ENCODE measurements at places on chromosomes 7 and 10.

GRCh38 chr10:69480068-69480412 lies 28.8 kb downstream of the TSPAN15 start:
- no peak for DNase-seq

DNA sequence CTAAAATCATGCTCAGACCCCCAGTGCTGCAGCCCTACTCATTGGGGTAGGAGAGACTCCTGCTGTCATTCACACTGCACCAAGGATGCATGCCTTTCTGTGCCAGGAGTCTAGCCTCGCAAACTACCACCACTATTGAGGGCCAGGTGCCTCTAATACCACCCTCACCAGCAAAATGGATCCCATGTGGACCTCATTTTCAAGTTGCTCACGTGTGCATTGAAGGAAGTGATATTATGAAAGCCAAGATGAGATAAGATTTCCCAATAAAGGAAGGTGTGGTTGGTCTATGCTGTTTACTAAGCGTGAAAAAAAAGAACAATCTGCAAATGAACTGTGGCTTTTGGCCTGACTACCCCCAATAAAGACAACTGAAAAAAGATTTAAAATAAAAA lies 7.2 kb upstream of the LAMTOR4 start:
- no peak for DNase-seq

DNA sequence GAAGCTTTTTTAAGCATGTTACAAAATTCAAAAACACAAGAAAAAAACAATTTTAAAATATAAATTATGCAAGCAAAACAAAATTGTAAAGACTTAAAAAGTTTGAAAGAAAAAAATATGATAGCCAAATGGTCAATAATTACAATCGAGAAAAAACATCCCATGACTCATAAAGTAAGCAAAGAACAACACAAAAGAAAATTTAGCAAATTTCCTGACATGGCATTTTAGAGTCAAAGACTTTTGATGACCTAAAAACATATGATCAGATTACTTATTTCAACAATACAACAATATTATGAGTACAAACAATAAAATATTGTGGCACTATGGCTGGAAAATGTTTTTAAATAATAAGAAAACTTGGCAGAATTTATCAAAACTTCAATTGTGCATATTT lies 312.1 kb upstream of the MEOX2 start:
- no peak for DNase-seq

- DNase-seq, result no peak
Measured at GRCh38 chr10:28111712-28112111, 112.8 kb upstream of the ODAD2 start.

GRCh38 chr10:101779544-101780186 lies 3.6 kb downstream of the NPM3 start:
- DNase-seq, result peak; percentile 83

DNA sequence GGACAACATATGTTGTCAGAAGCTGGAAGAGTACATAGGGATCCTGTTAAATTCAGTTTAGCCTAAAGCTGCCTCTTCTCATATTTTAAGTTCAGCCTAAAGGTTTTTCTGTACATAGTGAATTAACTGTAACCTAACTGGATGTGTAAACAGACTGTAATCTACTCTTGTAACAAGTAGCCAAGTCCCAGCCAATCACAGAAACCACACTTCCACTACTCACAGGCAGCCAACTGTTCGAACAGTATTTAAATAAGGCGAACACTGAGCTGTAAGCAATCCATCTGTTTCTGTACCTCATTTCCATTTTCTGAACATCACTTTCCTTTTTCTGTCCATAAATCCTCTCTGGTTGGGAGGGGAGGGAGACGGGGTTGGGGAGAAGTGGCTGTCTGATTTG lies 15.0 kb upstream of the STN1 start:
- no peak for DNase-seq

Measured in psoas muscle (tissue), 8 donors.